ENCODE measurements at places on chromosomes 1 and 21.
A peak's percentile ranks its signal among the peaks of the same experiment; 100 is the strongest.

GRCh38 chr1:43172527-43172972 is 420 bp downstream of the CFAP57 start:
- DNase-seq, result peak; percentile 96

GRCh38 chr21:23401278-23401677 is 2206.0 kb downstream of the MRPL39 start:
- peak; percentile 40 for DNase-seq

- no peak for DNase-seq
These were observed 18.7 kb downstream of the TFF3 start for GRCh38 chr21:42296501-42296900.

- no peak for DNase-seq
These were observed 9.6 kb downstream of the UBE2G2 start for GRCh38 chr21:44791993-44792392.

DNA sequence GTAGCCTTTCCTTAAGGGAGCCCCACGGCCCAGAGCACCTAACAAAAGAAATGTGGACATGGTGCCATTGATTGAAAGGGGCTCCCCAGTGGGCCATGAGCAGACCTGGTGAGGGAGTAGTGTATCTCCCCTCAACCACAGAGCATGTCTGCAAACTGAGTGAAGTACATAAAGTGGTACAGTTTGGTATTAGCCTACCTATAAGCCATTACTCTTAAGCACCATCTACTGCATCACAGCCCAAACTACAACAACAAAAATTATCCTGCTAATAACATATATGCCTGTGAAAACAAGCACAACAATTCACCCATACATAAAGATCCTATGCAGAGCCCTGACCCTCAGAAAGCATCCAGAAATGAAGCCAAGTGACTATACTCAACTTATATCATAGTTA is 407.8 kb downstream of the PTPRC start:
- peak; percentile 44 for DNase-seq

GRCh38 chr1:182292193-182292741 is 99.3 kb downstream of the GLUL start:
- DNase-seq, result peak; percentile 51

DNA sequence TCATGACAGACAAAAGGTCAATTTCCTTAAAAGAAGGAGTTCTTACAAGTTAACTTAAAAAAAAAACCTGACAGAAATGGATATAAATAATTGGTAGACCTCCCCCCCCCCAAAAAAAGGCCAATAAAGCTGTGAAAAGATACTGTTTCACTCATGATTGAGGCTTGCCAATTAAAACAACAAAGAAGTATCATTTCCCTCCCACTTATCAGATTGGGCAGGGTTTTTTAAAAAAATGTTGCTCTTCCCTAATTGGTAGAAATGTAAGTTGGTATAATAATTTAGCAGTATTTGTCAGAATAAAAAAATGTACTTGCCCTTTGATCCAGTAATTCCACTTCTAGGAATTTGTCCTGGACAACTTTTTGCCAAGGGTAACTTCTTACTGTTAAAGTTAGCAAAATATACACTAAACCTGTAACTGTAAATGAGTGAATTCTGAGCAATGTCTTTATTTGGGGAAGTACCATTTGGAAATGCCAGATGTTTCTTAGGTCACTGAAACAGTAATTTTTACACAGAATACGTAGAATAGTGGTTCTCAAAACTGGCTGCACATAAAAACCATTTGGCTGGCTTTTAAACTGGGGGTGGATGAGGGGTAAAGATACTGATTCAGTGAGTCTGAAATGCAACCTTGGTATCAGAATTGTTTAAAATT is 17.5 kb downstream of the RNF2 start:
- peak; percentile 52 for DNase-seq

GRCh38 chr1:204408074-204408507 is 3.5 kb downstream of the PPP1R15B start:
- peak; percentile 79 for DNase-seq

DNA sequence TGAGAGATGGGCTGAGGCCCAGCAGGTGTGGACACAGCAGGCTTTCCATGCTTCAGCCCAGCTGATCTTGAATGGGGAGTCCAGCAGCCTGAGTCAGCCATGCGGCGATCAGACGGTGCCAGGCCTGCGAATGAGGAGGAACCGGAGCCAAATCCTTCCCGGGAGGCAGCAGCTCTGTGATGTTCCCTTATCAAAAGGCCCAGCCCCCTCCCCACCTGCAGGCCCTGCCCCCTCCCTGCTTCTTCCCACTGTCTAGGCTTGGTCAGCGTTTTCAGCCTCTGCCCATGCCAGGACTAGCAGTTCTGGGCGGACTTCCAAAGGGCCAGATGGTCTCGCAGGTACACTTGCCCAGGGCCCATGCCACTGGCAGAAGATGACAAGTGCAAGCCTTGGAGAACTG is 253.8 kb downstream of the KAZN start:
- DNase-seq, result no peak

DNA sequence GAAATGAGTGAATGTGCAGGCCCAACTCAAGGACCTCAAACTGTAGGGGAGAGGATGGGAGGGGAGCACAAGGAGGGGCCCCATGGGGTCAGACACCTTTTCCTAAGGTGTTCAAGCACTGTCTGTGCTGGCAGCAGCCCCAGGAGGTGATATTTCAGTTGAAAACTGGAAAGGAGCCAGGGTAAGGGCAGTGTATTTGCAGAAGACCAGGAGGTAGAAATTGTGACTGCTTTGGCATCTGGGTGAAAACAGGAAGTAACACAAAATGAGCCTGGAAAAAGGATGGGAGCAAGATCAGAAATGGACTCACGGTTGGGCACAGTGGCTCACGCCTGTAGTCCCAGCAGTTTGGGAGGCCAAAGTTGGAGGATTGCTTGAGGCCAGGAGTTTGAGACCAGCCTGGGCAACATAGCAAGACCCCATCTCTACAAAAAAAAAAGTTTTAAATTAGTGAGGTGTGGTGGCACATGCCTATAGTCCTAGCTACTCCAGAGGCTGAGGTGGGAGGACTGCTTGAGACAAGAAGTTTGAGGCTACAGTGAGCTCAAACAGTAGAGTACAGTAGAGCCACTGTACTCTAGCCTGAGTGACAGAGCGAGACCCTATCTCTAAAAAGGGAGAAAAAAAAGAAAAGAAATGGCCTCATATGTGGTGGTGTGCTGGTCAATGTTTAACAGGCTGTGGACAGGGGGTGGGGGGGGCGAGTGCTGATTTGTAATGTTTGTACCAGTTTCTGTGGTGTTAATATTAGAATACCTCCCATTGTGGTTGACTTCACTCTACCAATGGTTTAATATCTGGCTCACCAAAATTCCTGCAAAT is 76.2 kb upstream of the ANGPTL1 start:
- DNase-seq, result no peak

- DNase-seq, result no peak
These were observed 20.1 kb downstream of the PRKACB start for GRCh38 chr1:84164161-84164560.

DNA sequence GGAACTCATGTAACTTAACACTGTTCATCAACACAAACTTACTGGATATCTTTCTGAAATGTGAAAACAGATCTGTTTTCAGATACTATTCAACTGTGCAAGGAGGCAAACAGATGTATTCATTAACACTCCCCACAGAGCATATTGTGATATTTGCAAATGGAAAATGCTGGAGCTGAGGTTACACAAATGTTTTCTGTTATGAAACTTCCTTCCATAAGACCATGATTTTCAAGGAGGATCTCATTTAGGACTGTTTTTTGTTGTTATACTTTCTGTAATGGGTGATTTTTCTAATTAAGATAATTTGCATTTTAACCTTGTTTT is 56.1 kb downstream of the GABPA start:
- no peak for DNase-seq

GRCh38 chr1:30330644-30331043 is 392.7 kb downstream of the MATN1 start:
- no peak for DNase-seq

DNA sequence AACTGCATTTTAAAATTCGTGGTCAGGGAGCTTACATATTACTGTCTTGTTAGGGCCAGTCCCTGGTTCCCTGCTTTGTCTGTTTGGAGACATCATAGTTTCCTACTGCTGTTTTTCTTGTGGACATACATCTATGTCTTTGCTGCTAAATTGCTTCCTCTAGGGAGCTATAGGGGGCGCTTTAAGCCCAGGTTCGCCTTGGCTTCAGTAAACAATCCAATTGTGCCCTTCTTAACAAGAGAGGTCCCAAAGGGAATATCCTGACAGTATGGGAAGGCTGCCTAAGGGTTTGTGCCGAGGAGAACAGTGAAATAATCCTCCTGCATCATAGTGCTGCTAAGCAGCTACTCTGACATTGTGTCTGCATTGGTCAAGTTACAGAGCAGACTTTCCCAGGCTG is 112.5 kb downstream of the USH2A start:
- peak; percentile 12 for DNase-seq

DNA sequence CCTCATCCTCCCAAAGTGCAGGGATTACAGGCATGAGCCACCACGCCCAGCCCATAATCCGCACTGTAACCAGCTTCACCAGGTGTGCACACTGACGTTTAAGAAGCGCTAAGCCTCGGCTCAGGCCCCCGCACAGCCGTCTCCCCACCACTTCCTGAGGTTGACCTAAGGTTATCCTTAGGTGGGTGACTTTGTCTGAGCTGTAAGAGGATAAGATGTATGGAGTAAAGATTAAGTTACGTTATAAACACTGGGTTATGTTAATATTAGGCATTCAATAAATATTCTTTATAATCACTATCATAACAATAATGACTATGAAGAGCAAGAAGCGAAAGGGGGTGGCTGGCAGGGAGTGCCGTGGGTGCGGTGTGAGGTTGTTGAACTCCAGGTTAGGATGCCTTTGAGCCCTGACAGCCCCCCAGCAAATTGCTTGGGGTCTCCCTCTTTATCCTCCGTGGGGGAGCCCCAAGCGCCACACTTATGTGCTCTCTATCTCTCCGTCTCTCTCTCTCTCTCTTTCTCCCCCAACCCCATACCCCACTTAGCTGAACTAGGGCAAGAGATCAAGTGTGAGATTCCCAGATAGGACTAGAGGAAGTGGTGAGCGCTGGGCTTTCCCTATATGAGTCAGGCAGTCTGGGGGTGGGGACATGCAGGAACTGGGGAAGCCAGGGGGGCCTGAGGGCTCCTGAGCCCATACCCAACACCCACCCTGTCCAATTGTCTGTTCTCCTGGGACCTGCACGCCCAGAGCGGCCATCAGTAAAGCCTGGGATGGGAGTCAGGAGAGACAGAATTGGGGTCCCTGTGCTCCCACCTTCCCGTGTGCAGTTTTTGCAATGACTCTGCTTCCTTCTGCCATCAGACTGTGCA is 7.6 kb downstream of the EFHD2 start:
- DNase-seq, result peak; percentile 81

GRCh38 chr1:17606826-17607440 is 67.4 kb downstream of the ARHGEF10L start:
- peak; percentile 75 for DNase-seq

GRCh38 chr1:212816567-212817278 is 25.0 kb downstream of the TATDN3 start:
- no peak for DNase-seq

GRCh38 chr21:33988237-33989017 is 72.8 kb upstream of the ATP5PO start:
- no peak for DNase-seq

DNA sequence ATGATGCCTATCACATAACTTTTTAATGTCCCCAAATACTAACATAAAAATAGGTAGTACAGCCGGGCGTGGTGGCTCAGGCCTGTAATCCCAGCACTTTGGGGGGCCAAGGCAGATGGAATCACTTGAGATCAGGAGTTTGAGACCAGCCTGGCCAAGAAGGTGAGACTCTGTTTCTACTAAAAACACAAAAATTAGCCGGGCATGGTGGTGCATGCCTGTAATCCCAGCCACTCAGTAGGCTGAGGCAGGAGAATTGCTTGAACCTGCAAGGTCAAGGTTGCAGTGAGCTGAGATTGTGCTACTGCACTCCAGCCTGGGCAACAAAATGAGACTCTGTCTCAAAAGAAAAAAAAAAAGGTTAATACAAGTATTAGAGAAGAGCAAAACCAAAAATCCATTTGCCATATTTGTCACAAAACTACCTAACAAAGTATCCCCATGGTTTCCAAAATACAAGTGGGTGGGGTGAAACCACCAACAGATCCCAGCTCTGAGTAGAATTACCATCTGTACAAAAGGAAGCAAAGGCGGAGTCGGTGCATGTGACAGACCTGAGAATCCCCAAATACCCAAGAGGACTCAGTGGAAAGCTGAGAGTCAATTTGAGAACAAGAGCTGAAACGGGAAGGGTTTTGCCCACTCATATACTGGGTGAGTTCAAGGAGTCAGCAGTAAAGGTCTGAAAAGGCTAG is 113.2 kb downstream of the TOMM20 start:
- DNase-seq, result peak; percentile 22

DNA sequence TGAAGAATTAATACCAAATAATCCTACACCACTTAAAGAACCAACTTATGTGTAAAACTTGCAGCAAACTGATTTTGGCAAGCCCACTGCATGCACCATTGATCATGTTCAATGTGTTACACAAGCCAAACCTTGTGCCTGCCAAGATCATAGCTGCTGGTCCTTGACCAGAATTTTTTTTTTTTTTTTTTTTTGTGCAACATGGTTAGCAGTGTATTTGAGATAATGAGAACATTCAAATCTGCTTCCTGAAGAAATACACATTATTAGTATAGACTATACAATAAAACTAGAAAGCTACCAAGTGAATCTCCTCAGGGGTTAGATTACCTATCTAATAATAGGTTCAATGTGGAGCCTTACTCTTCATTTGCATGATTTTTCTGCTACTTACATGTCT is 421.0 kb downstream of the MRPL39 start:
- no peak for DNase-seq

DNA sequence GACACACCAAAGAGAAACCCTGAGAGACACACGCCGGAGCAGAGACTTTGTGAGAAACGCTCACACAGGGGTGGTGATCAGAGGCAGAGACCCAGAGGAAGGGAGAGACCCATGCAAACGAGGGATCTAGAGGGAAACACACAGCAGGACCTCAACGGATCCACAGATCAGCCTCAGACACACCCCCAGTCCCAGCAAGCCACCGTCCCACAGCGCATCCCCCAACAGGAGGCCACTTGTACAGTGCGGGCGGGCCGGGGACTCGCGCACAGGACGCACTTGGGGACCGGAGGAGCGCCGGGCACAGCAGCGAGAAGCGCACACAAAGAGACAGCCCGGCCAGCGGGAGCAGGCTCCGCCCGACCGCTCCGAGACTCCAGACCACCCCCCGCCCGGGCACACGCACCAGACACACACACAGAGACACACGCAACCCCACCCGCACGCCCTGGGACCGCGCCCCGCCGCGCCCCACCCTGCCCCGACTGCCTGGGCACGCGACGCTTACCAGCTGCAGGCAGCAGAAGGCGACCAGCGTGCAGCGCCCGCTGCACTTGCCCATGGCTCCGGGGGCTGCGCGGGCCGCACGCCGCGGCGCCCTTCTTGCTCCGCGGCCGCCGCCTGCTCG is 587 bp downstream of the NKAIN1 start:
- DNase-seq, result peak; percentile 60

- no peak for DNase-seq
These were observed 4.2 kb downstream of the NPR1 start for GRCh38 chr1:153682730-153683129.

DNA sequence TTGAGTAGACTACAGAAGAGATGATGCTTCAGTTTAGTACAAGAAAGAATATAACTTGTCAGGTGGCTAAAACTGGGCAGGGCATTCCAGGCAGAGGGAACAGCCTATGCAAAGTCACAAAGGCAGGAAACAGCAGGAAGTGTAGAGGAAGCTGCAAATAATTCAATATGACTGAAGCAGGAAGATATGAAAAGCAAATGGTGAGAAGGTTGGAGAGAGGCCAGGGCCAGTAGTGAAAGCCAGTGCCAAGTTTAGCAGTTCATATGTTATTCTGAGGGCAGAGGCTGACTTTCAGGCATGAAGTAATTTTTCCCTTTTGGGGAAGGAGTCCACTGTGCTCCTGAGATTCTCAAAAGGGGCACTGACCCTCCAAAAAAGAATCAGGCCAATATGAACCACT is 8.0 kb upstream of the YBX1 start:
- peak; percentile 10 for DNase-seq

GRCh38 chr1:75257424-75257823 is 123.2 kb downstream of the LHX8 start:
- DNase-seq, result no peak
